Activated naive CD8-positive, alpha-beta T cell treated with anti-CD3 and anti-CD28 coated beads, Interleukin-2, amount 50 U/mL, for 16 hours (primary cell): ENCODE measurements at places on chromosomes 3 and 15.

DNA sequence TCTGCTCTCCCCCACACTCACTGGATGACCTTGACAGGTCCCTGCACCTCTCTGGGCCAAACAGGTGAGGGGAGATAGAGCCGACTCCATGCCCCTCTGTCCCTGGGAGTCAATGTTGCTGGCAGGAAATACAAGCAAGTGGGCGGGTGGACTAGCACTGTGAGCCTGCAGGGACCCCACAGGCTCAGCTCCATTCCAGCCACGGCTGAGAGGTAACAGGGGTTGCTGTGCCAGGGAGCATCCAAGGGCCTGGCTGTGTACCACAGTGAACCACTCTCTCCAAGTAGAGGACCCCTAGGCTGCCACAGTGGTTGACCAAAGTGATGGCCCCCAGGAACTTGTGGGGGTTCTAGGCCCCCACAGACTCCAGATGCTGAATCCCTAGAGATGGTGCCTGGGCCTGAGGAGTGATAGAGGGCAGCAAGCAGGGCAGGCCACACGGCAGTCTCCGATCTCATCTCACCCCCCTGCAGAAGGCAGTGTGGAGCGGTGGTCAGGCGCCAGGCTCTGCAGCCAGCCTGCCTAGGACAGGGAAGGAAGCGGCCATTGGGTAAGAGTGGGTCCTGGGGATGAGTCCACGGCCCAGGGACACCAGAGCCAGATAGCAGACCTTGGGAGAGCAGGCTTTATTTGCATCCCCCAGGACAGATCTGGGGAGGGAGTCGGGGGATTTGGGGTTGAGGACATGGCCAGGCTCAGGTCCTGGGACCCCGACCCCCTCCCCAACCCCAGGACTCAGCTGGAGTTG is 3.2 kb downstream of the TNNC1 start:
- DNase-seq: no peak

DNA sequence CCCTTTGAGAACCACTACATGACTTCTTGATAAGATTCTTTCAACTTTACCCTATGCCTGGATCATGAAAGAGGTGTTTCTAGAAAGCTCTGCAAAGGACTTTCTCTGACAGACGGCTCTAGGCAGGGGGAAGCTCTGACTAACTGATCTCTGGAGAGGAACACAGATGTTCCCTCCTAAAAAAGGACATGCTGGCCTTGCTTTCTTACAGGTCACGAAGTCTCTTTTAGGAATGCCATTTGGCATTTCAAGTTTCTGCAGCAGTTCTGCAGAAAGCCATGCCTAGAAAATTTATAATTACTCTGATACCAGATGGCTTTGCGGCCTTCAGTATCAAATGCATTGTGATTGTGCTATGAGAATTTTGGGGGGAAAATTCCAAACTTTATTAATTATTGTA is 275.4 kb upstream of the CTDSPL start:
- DNase-seq: no peak

GRCh38 chr3:160392798-160393197 is 6.2 kb downstream of the IFT80 start:
- DNase-seq: no peak

DNA sequence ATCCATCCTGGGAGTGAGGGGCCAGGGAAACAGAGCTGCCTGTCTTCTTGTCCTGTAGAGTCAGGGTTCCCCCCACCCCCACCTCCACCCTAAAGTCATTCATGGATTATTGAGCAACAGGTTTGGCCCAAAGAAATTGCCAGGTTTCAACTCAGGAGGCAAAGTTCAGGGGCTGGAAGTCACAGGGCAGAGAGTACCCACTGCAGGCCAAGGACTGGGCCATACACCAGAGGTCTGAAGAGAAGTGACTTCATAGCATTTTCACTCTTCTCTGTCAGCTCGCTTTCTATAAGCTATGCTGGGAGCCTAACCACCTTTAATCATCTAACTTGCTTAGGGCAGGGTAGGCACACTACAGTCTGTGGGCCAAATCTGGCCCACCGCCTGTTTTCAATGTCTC is 50.1 kb downstream of the STARD5 start:
- no peak for DNase-seq

DNA sequence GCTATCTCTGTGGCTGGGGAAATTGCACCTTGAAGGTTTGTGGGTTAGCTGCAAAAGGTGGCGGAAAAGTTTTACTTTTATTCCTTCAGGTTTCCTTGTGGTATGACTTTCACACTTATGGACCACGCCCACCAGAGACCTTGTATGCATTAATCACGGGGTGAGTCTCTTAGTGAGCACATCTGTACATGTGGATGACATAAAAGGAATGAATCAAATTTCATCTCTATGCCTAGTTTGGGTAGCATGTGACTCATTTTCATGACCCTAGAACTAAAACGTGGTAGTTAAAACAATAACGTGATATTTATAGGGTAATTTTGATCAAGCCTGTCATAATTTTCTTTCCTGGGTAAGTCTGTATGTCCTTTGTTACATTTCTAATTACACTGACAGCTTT is 141.7 kb downstream of the PDCD6IP start:
- DNase-seq: no peak

GRCh38 chr15:69757186-69757585 is 304.6 kb downstream of the RPLP1 start:
- DNase-seq: peak; percentile 41

- no peak for DNase-seq
Observed at GRCh38 chr3:136093771-136094170, 102.4 kb downstream of the MSL2 start.

- DNase-seq: no peak
Observed at GRCh38 chr3:183033746-183034145, 53.4 kb upstream of the DCUN1D1 start.

DNA sequence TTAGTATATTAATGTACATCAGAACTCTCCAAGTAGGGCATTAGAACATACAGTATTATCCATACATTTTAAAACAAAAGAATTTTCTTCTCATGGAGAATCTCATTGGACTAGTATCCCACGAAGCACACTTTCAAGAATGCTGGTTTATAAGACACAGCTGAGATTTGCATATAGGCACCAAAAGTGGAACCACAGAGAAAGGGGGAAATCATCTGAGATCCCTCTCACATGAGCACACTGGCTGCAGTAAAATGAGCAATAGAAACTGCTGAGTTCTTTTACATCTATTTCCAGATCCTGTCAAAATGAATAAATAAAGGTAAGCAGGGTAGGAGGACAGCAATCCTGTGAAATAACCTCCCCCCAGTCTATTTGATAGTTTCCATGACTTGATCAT is 665.3 kb downstream of the FHIT start:
- no peak for DNase-seq

- DNase-seq: no peak
Observed at GRCh38 chr15:25557926-25558325, 119.1 kb upstream of the UBE3A start.

- no peak for DNase-seq
Observed at GRCh38 chr3:45783667-45784066, 12.7 kb downstream of the SLC6A20 start.

DNA sequence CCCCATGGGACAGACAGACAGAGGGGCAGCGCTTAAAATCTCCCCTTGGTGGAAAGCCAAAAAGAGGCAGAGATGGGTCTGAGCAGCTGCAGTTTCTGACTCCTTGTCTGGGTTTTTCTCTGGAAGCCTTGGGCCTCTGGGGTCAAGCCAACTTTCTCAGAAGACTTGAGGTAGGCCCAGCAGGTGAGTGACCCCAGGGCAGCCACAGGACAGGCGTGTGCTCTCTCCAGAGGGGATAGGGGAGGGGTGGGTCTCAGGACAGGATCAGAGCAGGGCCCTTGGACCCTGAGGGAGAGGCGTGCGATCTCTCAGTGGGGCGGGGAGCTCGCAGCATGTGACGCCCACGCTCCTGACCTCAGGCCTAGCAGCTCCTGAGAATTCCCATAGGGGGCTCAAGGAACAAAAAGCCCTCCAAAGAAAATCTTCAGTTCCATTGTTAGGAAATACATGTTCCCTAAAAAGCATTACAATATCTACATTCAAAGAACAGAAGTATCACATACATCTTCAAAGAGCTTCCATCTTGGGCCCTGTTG is 34.6 kb upstream of the DUSP7 start:
- DNase-seq: no peak

DNA sequence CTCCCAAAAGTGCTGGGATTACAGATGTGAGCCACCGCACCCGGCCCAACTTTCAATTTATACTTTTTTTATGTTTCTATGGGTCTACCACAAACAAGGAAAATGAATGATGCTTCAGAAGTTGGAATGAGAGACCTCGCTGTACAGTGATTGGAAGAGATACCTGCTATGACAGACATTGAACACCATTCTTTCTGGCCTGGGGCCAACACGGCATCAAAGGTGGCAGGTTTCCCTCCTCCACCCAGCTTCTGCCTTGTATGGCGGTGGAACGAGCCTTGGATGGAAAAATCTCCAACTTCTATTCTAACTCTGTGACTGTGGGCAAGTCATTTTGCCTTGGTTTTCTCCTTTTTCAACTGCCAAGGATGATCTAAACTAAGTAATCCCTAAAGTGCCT is 117.8 kb upstream of the FAM174B start:
- DNase-seq: no peak

GRCh38 chr3:11769704-11770476 is 76.8 kb downstream of the TAMM41 start:
- no peak for DNase-seq

GRCh38 chr3:12224181-12225147 is 64.4 kb upstream of the PPARG start:
- no peak for DNase-seq

DNA sequence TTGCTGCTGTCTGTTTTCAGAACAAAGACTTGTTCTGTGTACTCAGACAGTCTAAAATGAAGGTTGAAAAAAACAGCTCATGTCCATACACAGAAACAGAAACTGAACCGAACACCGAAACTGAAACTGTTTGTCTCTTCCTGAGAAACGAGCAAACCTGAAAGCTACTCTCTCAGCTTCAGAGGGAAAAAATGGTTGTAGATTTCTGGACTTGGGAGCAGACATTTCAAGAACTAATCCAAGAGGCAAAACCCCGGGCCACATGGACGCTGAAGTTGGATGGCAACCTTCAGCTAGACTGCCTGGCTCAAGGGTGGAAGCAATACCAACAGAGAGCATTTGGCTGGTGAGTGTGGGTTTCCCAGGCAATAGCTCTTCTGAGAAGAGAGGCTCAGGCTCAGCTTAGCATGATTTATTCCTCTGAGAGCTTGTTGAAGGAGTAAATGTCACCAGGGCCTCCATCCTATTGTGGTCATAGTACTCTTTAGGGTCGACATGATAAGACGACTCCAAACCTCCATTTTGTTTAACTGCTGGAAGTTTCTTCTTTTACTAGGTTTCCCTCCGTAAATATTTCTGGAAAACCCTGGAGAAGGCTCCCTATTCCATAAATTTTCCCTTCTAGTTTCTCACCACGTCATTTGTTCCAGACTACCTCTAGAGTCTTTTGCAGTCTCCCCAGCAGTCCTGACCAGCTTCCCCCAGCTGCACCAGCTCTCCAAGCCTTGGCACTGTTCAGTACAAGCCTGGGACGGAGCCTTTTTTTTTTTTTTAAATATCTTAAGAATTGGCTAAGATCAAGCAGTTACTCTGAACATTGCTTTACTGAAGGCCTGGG is at the start of gene RTP4:
TSS of gene RTP4 (plus strand) at position 135 of the 838 bp plus-strand sequence. CDS start at position 192, 57 bp downstream.
- DNase-seq: peak; percentile 8

DNA sequence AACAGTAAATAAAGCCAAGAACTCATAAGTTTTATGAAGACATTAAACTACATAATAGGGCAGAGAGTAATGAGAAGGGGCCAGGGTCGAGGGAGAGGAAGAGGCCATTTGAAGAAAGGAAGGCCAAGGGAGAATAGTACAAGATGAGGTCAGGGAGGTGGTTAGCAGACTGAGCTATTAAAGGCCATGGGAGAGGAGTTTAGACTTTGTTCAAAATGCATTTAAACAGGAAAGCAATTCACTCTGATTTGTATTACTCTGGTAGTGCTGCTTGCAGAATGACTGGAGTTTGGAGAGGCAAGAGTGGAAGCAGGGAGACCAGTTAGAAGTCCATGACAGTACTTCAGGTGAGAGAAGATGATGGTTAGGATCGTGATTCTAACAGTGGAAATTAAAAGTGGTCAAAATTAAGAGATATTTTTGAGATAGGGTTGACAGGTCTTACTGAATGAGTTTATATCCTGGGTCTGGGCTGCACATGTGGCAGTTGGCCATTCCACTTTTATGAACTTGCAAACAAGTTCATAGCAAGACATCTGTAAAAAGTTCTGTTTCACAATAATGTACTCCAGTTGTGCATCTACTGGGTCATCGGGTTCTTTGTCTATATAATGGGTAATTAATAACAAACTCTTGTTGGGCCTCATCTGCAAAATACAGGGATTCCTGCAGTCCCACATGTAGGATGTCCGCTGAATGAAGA is 16.3 kb downstream of the PPP2R3A start:
- no peak for DNase-seq

- DNase-seq: no peak
Observed at GRCh38 chr3:15805756-15806266, 8.0 kb upstream of the ANKRD28 start.

- DNase-seq: no peak
Observed at GRCh38 chr3:176663837-176664831, 533.1 kb downstream of the TBL1XR1 start.

GRCh38 chr3:27423463-27423862 is 54.3 kb upstream of the NEK10 start:
- DNase-seq: no peak
